ENCODE measurements at places on chromosomes 5 and 9.

- no peak for DNase-seq
Measured at GRCh38 chr5:138874771-138875551, at the start of gene LRRTM2. Gene LRRTM2 (minus strand): TSS chr5:138875335. CDS start chr5:138874911, 424 bp downstream.

- no peak for DNase-seq
Measured at GRCh38 chr5:125228363-125229070, 482.1 kb upstream of the ZNF608 start.

DNA sequence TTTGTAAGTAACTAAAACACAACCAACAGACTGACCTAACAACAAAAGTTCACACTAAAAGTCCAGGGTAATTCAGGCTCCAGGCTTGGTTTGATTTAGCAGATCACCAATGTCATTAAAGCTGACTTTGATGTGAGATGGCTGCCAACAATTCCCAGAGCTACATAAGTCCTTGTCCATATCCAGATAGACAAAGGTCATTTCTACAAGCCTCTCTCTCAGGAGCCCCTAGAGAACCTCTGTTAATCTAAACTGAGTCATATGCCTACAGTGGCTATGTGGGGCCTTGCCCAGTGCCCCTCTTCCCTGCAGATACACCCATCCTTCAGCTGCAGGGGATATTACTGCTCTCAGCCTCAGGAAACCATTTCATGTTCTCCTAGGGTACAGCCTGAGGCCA lies 18.2 kb upstream of the ANP32B start:
- no peak for DNase-seq

GRCh38 chr5:130693509-130693908 lies 471.5 kb downstream of the HINT1 start:
- DNase-seq, result no peak

- DNase-seq, result no peak
Measured at GRCh38 chr9:131017067-131017466, 8.1 kb downstream of the LAMC3 start.

- DNase-seq, result no peak
Measured at GRCh38 chr5:102114525-102115069, 181.5 kb downstream of the SLCO4C1 start.

GRCh38 chr9:69357030-69357775 lies 32.2 kb downstream of the ENTREP1 start:
- no peak for DNase-seq

GRCh38 chr5:80701597-80701996 lies 46.8 kb upstream of the DHFR start:
- DNase-seq, result no peak

DNA sequence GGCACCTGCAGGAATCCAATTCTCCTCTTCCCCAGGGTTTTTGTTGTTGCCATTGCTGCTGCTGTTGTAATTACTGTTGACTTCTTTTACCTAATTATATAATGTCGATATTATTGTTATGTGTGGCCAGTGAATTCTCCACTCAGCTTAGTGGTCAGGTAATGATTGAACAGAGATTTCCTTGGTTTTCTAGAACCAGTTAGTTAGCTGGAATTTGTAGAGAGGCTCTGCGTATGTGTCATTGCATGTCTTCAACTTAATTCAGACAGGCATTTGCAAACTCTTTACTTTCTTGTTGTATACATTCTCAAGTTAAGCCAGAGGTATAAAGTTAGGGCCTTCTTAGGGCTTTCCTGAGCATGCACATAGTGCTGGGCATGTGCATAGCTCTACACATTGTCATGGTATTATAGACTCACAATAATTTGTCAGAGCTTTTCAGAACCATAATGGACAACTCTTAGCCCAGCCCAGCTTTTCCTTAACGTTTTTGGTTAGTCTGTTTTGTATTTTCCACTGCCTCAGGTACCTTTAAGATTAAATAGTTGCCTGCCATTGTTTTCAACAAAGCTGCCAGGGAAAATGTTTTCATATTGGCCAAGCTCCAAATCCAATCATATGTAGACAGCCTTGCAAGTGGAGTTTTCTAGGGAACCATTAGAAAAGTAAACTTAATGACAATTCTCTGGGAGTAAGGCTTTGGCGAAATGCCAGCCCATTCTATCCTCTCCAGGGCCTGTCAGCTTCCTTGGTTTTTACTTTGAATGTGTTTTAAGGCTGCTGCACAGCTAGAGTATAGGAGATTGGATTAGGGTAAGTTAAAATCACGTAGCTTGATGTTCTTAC lies 68.1 kb downstream of the UBE2R2 start:
- no peak for DNase-seq

DNA sequence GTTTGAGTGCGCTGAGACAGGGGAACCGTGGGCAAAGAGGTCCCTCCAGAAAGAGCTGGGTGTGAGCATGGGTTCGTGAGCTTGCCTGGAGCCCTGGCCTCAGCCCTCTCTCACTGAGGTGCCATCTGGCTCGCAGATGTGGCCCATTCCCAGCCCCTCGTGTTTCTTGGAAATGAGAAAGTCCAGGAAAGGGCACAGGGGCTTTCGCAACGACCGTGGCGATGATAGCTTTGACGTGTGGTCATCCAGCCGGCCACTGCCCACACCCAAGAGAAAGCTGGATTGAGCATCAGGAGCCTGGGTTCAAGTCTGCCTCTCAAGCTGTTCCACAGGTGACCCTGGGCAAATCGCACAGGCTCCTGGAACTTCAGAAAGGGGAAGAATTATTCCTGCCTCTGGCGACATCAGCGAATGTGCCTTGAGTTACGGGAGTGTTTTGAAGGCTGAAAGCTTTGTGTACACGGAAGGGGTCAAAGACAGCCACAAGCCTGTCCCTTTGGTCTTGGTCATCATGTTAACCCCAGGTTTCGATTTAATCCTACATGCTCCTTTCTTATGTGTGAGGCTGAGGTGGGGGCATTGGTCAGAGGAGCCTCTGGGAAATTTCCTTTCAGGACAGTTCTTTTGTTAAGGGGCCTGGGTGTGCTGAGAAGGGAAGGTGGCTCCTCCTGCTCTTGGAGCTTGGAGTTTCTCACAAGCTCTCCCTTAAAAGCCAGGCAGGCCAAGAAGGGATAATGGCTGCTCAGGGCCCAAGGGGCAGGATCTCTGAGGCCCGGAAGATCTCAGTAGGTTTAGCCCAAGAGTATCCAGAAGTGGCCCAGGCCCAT lies 41.7 kb upstream of the IL17B start:
- no peak for DNase-seq

GRCh38 chr5:111869681-111870080 lies 112.7 kb upstream of the NREP start:
- no peak for DNase-seq

- no peak for DNase-seq
Measured at GRCh38 chr9:135908754-135909204, 1.4 kb upstream of the CAMSAP1 start.

GRCh38 chr9:98230304-98230703 lies 25.1 kb downstream of the TBC1D2 start:
- no peak for DNase-seq

- no peak for DNase-seq
Measured at GRCh38 chr9:18791074-18791473, 241.9 kb downstream of the SAXO1 start.

GRCh38 chr5:109347252-109347888 lies 62.4 kb downstream of the PJA2 start:
- DNase-seq, result no peak

DNA sequence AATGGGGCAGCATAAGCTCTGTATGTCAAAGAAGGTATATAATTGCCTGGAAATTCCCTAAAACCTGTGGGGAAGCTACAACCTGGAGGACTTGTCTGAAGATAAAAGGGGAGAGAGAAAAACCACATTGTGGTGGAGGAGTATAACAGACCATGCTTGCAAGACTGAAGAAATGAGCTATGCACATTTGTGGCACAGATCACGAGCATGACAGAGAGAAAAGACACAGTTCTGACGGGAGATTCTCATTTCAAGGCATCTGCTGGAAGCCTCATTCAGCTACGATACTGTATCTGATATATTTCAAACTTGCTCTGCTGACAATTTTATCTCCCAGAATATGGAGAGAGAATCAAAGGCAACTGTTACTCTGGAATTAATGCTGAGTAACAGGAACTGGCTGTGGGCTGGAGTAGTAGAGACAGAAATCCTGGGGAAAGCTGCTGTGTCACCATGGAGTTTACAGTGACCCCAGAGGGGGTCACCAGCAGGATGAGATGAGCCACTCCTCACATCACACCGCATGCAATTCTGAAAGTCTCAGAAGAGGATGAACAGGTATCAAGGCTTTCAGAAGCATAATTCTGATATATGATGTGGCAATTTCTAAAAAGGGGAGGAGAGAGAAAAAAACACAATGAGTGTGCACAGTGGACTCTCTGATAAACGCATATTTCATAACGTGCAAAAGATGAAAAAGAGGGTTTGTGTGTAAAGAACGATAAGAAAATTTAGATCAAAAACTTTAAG lies 528.8 kb downstream of the IRX1 start:
- no peak for DNase-seq

GRCh38 chr5:657570-657969 lies 35.6 kb downstream of the TPPP start:
- DNase-seq, result no peak

DNA sequence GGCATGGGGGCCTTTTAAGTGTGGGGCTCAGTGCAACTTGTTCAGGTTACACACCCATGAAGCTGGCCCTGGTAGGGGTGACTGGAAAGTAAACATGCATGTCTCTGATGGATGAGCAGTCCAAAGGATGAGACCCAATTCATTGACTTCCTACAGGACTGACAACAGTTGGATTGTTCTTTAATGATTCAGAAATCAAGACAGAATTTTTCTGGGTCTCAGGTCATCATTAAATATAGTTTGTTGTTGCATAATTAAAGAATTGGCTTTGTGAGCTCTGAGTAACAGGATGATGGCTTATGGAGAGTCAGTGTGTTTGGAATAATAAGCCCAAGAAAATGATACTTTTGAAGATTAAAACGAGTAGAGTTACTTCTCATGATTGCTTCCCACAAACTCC lies 604.2 kb upstream of the CLINT1 start:
- no peak for DNase-seq

GRCh38 chr5:108361239-108361638 lies 20.7 kb downstream of the FBXL17 start:
- DNase-seq, result no peak

- no peak for DNase-seq
Measured at GRCh38 chr9:8382777-8383527, 583.4 kb upstream of the DMAC1 start.

- no peak for DNase-seq
Measured at GRCh38 chr5:159519365-159519764, 189.1 kb upstream of the IL12B start.

DNA sequence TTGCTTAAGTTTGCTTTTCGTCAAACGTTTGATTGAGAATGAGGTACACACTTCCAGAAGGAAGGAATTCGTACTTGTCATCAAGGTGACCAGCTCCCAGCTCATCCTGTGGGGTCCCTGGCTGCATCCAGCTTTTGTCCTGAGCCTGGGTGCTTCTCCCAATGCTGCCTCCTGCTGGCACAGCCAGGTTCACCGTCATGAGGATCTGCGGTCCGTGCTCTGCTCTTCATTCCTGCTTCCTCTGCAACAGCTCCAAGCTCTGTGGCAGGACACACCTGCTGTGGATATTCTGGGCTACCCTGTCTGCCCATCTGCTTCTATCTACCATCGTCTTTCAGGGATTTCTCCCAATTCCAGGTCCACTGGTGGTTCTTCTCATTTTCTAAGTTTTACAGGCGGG lies 13.3 kb upstream of the UBE2QL1 start:
- DNase-seq, result no peak

DNA sequence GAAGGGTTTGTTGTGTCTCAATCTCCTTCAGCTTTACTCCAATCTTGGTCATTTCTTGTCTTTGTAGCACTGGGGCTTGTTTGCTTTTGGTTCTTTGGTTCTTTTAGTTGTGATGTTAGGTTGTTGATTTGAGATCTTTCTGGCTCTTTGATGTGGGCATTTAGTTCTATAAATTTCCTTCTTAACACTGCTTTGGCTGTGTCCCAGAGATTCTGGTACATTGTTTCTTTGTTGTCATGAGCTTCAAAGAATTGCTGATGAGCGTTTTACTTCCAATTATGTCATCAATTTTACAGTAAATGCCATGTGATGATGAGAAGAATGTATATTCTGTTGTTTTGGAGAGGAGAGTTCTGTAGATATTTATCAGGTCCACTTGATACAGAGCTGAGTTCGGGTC lies 353.3 kb downstream of the MAN2A1 start:
- DNase-seq, result no peak

- DNase-seq, result no peak
Measured at GRCh38 chr9:129040113-129040643, 3.8 kb downstream of the MIGA2 start.

- no peak for DNase-seq
Measured at GRCh38 chr5:147675168-147675567, 107.4 kb downstream of the JAKMIP2 start.

DNA sequence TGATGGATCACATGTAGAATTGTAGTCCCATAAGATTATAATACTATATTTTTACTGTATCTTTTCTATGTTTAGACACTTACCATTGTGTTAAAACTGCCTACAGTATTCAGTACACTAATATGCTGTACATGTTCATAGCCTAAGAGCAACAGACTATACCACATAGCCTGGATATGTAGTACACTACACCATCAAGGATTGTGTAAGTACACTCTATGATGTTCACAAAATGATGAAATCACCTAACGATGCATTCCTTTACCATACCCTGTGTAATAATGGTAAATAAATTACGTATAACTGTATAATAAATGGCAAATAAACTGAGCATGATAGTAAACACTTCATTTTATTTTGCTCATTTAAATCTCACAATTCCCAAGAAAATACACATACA lies 60.3 kb downstream of the RICTOR start:
- no peak for DNase-seq

- no peak for DNase-seq
Measured at GRCh38 chr5:107461770-107462169, 209.0 kb downstream of the EFNA5 start.

DNA sequence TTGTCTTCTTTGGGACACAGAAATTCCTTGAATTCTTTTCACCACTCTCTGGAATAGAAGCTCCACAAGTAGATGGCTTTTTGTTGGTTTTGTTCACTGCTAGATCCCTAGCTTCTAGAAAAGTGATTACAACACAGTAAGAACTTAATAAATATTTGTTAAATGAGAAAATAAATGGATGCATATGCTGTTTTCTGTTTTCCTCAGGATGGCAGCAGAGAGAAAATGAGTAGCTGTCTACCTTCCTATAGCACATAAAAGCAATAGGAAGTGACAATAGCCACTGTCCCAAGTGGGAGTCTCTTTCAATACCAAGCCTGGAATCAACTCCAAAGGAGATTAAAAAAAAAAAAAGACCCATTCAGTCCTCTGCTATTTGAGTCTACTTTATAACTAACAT lies 100.6 kb upstream of the NREP start:
- no peak for DNase-seq

GRCh38 chr9:80928697-80929096 lies 760.6 kb downstream of the TLE1 start:
- no peak for DNase-seq

GRCh38 chr9:804026-804425 lies 37.5 kb upstream of the DMRT1 start:
- no peak for DNase-seq

DNA sequence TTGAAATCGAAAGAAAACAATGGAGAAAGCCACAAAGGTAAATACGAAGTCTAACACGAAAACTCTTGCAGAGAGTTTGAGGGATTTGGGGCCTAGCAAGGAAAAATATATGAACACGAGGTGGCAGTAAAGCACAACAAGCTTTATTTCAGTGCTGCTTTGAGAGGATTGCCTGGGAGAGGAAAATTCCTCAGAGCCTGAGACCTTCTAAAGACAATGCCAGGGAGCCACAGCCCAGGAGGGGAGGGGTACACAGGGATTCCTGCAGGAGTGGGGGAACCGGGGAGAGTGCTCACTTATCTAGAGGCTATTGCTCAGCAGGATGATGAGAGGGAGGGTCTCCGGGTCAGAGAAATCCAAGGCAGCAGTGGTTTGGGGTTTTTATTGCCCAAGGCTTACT lies 134.9 kb upstream of the ADCY2 start:
- DNase-seq, result no peak

Measured in T-helper 2 cell treated with Interferon-gamma antibody and Interleukin-4, amounts not matched to agents 5 μg/mL and 100 μg/mL, for 36 hours (primary cell).